Small intestine (tissue), 16 donors: ENCODE measurements at places on chromosomes 2 and 18. TPM values are rescaled to one million over a fixed set of nuclear protein-coding genes. Genes with fewer than 3 reads are reported as not detected.

GRCh38 chr2:139228276-139228675 is 448.1 kb upstream of the NXPH2 start:
- H3K36me3 ChIP-seq, result no peaks in the 10 kb centered on the region
- no peak overlapping the region for H3K4me3 ChIP-seq
- H3K27me3 ChIP-seq, result no peaks in the 10 kb centered on the region
- H3K4me1 ChIP-seq, result no peaks in the 10 kb centered on the region
- no peak overlapping the region for H3K27ac ChIP-seq

GRCh38 chr18:53710080-53710479 is 514.4 kb downstream of the MBD2 start:
- H3K4me3 ChIP-seq, result no peak overlapping the region
- H3K27me3 ChIP-seq, result no peaks in the 10 kb centered on the region
- no peaks in the 10 kb centered on the region for H3K4me1 ChIP-seq

DNA sequence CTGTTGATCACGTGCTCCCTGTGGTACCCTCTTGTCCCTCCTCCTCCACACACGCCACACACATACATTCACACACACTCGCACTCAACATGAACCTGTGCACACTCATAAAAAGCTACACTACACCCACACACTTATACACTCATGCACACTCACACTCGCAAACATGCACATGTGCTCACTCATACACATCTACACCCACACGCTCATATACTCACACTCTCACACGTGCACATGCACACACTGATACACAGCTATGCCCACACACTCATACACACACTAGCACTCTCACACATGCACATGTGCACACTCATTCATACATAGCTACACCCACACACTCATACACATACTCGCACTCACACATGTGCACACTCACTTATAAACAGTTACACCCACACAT is 113.6 kb downstream of the LRATD1 start:
- no peaks in the 10 kb centered on the region for H3K4me1 ChIP-seq
- H3K27ac ChIP-seq, result no peak overlapping the region
- no peak for DNase-seq
- H3K36me3 ChIP-seq, result no peaks in the 10 kb centered on the region
- H3K4me3 ChIP-seq, result no peak overlapping the region

DNA sequence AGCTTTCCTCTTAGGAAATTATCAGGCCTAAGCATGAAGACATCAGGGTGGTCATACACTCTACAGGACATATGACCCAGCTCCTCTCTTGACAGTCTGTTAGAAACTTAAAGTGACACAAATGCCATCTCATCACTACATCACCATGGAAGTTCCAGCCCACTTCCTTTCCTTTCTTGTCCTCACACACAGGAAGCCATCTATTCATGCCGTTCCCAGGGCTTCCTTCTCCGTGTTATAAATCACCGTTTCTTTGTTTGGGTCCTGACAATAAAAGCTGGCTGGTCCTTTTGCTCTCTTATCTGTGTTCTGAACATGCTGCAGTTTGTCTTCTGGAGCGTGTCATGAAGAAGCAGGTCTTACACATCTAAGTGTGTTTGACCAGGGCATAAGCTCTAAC is 692.1 kb upstream of the CELF4 start:
- no peak for DNase-seq
- no peaks in the 10 kb centered on the region for H3K27me3 ChIP-seq
- no peak overlapping the region for H3K27ac ChIP-seq
- no peaks in the 10 kb centered on the region for H3K36me3 ChIP-seq

DNA sequence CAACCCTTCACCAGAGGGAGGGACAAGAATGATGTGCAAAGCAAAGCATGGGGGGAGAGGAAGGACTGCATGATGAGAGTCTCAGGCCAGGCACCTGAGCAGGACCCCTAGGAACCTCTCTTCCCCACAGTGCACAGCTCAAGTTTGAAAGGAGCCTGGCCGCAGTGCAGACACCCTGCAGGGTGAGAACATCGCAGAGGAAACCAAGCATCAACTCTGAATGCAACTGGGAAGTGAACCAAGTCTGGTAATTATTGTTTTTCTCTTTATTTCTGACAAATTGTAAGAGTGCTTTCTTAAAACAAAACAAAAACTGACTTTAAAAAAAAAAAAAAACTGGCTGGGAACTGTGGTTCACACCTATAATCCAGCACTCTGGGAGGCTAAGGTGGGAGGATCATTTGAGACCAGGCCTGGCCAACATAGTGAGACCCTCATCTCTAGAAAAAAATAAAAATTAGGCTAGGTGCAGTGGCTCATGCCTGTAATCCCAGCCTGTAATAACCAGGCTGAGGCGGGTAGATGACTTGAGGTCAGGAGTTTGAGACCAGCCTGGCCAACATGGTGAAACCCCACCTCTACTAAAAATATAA is 15.3 kb downstream of the NPC1 start:
- H3K4me3 ChIP-seq, result no peak overlapping the region
- H3K4me1 ChIP-seq, result no peaks in the 10 kb centered on the region
- no peaks in the 10 kb centered on the region for H3K27me3 ChIP-seq

Gene SLC4A5
- polyA plus RNA-seq, result not detected

Gene FAM228A
- 0.54 TPM for polyA plus RNA-seq

Gene DPP10
- 23.8 TPM for polyA plus RNA-seq

Gene AFF3
- polyA plus RNA-seq, result 0.27 TPM
